ENCODE measurements at places on chromosomes 16 and 17.
A peak's percentile ranks its signal among the peaks of the same experiment; 100 is the strongest.

- no peak for DNase-seq
These were observed 752 bp downstream of the EXOSC6 start for GRCh38 chr16:70250748-70251628.

GRCh38 chr17:70072546-70073309 lies 2.3 kb upstream of the KCNJ16 start:
- no peak for DNase-seq

DNA sequence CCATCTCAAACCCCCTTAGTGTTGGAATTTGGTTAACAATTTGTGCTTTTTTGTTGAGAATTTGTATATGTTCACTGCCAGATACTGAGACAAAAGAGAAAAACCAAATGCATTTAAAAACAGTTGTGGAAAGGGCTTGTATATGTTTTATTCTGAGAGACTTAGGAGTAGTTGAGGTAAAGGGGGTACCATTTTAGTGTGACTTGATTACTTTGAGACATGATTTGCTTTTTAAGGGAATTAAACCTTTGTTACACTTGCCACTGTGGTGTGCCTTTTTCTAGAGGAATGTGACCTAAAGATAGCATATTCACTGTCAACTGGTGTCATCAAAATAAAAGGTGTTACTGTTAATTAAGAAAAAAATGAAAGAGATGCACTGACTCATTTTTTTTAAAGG lies 4.5 kb downstream of the IGF2BP1 start:
- no peak for DNase-seq

- peak; percentile 65 for DNase-seq
These were observed 725 bp downstream of the KRTAP16-1 start for GRCh38 chr17:41308251-41308917.

DNA sequence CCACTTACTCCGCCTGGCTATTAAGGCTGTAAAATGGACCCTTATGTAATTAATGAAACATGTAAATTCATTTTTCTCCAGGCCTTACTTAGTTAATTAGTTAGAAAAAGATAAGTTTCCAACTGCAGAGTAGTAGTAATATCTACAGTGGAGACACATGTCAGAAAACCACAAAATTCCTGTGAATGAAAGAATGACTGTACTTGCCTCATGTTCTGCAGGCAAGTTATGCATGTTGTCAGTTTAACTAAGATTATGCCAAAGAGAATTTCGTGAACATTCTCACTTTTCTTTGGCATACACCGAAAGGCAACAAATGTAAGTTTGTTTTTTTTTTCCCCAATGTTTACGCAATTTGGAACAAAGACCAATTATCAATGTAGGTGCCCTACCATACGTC lies 16.8 kb upstream of the CCL1 start:
- DNase-seq, result no peak

GRCh38 chr17:64694207-64694606 lies 32.1 kb upstream of the SMURF2 start:
- no peak for DNase-seq

DNA sequence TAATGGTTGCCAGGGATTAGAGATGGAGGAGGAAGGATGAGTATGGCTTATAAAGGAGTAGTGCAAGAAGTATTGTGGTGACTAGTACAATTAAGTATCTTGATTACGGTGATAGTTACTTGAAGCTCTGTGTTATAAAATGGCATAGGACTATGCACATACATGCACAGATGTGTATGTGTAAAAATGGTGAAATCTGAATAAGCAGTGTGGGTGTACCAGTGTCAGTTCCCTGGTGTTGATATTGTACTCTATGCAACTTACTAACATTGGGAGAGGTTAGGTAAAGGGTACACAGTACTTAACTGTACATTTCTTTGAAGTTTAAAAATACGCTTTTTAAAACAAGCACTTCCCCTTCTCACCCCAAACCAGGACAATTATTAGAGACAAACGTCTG lies 48.5 kb downstream of the NSRP1 start:
- no peak for DNase-seq

DNA sequence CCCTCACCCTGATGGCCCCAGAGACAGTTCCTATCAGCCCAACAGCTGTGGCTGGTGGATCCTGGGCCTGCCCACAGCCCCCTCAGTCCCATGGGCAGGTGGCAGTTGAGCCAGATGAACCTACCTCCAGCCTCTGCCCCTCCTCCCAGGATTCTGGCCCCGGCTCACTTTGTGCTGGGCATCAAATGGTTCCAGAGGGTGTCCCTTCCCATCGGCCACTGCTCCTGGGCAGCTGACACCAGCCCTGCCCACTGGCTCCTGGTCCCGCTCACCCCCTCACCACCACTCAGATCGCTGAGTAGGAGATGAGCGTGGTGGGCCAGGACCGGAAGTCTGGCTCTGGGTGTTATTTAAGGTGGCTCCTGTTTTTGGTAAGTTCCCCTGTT lies 2.0 kb downstream of the TTYH2 start:
- DNase-seq, result no peak

- DNase-seq, result no peak
These were observed 164.7 kb upstream of the C16orf82 start for GRCh38 chr16:26901983-26902382.

GRCh38 chr17:67685351-67685750 lies 32.4 kb upstream of the NOL11 start:
- DNase-seq, result no peak

GRCh38 chr17:9874722-9875121 lies 30.3 kb downstream of the RCVRN start:
- no peak for DNase-seq

DNA sequence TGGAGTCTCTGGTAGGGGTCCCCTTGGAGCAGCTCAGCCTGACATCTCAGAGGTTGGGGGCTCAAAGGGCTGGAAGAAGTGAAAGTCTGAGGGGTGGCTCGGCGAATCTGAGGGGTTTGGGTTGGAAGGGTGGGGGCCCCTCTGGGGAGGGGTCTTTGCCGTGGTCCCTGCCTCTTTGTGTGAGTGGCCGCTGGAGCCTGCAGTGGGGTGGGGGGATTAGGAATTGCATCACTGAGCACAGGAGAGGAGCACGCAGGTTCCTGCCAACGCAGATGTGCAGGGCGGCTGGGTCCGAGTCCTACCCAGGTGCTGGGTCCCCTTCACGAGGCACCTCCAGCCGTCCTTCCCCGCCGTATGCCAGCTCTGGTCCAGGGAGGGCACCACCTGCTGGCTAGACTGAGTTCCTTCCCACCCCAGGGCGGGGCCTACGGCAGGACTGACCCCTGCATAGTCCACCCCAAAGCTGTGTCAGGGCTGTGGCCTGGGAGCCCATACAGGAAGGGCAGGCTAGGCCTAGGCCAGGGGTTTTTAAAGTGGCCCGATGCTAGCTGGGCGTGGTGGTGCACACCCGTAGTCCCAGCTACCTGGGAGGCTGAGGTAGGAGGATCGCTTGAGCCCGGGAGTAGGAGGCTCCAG lies 9.9 kb downstream of the FMNL1 start:
- DNase-seq, result no peak

- DNase-seq, result peak; percentile 22
These were observed 643 bp downstream of the HSDL1 start for GRCh38 chr16:84144209-84144858.

All from activated CD4-positive, alpha-beta T cell treated with anti-CD3 and anti-CD28 coated beads for 4 hours (primary cell).